Bone marrow (tissue), 2 donors: ENCODE measurements at places on chromosomes 3 and 15.

- no peak for DNase-seq
These were observed 181.6 kb downstream of the CFAP20DC start for GRCh38 chr3:58868097-58868779.

GRCh38 chr3:126111126-126111551, 27.2 kb upstream of the SLC41A3 start:
- no peak for DNase-seq

GRCh38 chr3:9808345-9809037, 1.6 kb upstream of the TTLL3 start:
- DNase-seq: no peak

DNA sequence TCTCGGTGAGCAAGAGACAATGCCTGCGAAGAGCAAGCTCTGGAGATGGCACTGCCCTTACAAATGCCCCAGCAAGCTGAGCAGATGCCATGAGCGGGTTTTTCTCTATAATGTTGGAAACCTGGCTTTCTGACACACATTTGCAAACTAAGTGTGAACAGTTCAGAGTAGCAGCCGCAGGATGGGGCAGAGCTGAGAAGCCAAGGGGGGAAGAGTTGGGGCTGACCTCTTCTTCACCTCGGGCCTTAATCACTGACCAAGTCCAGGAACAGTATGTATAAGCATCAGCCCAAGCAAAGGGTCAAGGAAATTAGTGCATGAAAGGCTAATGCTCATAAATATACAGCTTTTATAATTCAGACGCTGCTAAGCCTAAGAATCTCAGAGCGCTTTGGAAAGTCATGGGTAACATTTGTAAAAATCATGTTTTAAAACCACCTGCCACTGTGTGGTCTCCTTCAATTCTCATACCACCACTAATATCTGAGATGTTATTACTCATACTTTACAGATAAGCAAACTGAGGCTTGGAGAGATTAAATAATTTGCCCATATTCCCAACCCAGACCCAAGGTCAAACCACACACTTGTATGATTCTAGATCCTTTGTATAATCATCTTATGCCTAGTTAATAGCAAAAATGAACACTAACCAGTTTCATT, 603.4 kb downstream of the FOXP1 start:
- DNase-seq: no peak
